ENCODE measurements at places on chromosomes 5 and 9.
A peak's percentile ranks its signal among the peaks of the same experiment; 100 is the strongest.

DNA sequence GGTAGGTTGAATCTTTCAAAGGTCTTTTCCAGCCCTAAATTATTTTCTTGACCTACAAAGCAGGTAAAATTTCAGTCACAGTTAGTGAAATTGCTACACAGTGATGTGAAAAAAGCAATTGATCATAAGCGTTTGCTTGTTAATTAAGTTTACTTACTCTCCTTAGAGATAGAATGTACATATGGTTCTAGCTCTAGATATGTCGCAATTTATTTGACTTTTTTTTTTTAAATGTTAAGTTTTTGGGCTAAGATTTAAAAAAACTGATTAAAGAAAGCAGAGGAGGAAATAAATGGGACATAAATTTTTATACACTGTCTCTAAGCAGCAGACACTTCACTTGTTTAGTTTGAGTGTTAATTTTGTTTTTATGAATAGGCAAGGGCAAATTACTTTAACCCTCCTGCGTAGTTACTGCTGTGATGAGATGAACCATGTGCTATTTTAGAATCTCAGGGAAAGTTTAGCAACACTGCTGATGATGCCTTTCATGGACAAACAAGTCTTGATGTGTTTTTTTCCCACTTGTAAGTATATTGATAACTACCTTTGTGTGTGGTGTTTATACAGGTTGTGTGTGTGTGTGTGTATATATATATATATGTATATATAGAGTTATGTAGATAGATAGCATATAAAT lies 38.3 kb upstream of the FAM120AOS start:
- DNase-seq = no peak

DNA sequence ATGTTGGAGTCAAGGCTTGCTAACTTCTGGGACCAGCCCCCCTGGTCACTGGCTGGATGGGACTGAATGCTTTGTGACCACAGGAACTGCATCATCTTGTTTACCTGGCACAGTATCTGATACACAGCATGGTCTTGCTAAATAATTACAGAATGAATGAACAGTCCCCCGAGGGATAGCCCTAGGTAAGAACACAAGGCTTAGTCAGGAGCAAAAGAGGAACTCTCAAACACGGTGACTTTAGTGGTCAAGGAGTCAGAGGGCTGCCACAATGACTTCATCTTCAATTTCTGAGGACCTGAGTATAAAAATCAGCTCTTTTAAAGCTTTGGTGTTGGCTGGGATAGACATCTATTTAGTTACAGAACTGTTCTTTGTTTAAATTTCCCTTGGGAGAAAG lies 15.1 kb upstream of the CXCL14 start:
- no peak for DNase-seq

DNA sequence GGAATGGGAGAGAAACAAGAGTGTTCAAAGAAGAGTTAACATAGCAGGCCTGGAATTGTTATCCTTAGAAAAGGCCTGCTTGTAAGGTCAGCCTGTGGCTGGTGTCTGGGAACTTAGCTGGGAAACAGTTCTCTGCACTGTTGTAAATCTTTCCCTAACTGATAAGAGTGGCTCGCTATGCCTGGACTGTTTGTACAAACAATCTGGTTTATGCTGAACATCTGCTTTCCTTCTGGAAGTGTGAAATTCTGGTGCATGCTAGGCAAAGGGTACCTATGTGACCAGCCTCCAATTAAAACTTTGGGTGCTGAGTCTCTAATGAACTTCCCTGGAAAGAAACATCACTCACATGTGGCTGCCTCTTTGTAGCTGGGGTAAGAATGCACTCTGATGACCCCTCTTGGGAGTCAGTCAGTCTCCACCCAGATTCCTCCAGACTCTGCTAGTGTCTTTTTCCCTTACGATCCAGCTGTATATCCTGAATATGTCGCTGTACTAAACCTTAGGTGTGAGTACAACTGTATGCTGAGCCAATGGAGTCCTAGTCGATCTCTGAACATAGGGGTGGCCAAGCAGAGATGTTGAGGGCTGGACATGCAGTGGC lies 16.5 kb downstream of the SPARC start:
- peak; percentile 30 for DNase-seq

DNA sequence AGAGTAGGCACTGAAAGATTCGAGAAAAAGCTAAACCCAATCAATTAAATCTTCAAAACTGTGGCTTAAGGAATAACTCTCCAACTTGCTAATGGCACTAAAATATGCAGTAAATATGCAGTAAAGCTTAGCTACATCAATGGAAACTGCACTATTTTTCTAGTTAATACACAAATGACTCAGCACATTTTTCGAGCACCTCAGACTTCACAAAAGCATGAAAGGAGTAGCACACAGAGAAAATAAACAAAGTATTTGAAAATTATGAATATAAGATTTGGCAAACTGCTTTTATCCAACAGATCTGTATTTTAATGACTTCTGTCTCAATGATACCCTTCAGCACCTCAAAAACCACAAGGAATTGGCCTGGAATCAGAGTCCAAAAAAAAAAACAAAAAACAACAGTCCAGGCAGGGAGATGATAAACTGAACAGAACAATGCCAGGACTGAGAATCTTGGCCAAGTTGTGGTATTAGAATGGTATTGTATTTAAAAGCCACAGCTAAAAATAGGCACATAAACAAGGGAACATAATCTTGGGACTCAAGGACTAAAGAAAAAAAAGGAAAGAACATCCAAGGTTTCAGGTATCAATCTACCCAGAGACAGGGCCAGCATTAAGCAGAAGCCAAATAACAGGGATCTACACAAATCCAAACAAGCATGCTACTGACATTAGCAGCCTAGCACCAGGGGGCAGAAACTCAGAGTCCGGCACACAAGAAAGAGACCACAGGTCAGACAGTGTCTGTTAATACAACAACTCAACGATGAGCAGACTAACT lies 21.4 kb downstream of the TMEM245 start:
- no peak for DNase-seq

GRCh38 chr9:31500422-31500821 lies 884.0 kb upstream of the ACO1 start:
- no peak for DNase-seq

DNA sequence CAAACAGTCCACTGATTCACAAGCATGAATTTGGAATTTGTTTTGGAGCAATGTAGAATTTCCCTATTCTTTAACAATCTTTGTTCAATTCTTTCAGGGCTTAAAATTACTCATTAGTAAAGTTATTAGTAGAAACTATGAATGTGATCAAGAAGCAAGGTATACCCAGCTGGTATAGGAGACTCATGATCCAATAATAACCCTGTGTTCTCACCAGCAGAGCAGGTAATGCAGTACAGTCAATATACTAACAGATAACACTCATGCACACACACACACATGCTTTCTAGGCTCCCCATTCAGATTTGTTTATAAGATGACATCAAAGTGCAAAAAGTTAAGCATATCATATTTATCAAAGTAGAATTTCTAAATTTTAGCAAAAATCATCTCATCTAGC lies 445.2 kb downstream of the ELAVL2 start:
- DNase-seq = no peak

GRCh38 chr5:177304392-177305119 lies 957 bp downstream of the PRELID1 start:
- no peak for DNase-seq

GRCh38 chr5:69265931-69266330 lies 31.2 kb downstream of the CDK7 start:
- peak; percentile 20 for DNase-seq

- no peak for DNase-seq
Measured at GRCh38 chr5:39273314-39273954, 54.1 kb upstream of the FYB1 start.

DNA sequence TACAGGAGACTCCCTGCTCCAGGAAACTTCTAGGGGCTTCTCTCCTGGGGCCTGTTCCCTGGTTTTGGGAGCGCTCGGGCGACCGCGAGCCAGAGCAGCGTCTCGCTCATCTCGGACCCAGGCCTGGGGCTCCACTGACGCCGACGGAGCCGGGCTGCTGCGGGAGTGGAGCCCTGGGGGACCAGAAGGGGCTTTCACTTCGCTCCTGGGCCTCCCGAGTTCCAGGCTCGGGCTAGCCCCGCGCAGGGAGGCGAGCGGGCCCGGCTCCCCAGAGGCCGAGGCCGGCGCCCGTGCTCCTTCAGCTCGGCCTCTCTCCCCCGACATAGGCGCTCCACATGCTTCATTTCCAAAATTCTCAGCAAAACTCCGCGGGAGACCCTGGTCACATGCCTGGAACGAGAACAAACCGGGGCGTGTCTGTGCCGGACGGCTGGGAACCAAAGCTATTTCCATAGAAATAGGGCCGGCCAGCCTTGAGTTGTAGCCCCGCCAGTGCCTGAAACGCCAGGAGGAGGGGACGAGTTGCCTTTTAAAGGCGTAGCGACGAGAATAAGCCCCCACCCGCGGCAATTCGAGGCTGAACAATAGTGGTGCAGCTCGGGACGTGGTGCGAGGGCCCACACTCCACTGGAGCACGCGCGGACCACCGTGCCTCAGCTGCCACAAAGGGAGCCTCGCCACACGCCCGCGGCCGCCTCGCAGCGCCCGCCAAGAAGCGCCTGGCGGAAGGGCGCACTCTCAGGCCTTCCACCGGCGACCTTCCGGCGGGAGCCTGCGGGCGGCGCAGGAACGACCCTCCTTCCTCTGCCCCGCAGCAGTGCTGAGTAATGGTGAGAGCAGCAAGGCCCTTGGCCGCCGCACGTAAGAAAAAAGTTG lies 1.1 kb upstream of the G3BP1 start:
- no peak for DNase-seq

DNA sequence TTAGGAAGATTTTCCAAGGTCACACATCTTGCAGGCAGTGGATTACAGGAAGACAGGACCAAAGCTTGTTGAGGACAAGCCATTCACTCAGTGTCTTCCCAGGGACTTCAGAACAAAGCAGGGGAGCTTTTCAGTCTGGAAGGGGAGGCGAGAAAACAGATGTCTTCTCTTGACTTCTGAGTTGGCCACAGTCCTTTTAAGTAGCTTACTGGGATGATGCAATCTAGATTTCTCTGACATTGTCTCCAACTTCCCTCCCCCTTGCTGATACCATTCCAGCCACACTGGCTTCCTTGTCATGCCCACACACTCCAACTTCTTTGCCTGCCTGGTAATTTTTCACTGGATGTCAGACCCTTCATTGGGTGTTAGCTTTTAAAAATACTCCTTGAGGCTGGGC lies 174.2 kb upstream of the TBC1D2 start:
- no peak for DNase-seq

DNA sequence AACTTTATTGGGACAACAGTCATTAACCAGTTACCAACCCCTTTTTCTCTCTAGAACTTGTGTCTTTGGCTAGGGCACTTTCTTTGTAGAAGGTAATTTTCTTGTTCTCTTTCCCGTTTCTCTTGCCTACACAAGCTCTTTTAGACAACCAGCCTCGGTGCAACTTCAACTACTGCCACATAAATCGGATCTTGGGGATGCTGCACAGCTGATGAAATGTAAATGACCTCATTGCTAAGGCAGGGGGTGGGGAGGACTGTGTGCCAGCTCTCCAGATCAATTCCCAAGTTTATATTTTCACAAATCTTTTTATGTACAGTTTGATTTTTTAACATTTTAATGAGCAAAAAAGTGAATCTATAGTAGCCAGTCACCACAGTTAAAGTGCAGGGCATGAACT lies 157.6 kb downstream of the DENND1A start:
- DNase-seq = no peak

GRCh38 chr9:137452006-137452760 lies 7.0 kb downstream of the NSMF start:
- DNase-seq = no peak

DNA sequence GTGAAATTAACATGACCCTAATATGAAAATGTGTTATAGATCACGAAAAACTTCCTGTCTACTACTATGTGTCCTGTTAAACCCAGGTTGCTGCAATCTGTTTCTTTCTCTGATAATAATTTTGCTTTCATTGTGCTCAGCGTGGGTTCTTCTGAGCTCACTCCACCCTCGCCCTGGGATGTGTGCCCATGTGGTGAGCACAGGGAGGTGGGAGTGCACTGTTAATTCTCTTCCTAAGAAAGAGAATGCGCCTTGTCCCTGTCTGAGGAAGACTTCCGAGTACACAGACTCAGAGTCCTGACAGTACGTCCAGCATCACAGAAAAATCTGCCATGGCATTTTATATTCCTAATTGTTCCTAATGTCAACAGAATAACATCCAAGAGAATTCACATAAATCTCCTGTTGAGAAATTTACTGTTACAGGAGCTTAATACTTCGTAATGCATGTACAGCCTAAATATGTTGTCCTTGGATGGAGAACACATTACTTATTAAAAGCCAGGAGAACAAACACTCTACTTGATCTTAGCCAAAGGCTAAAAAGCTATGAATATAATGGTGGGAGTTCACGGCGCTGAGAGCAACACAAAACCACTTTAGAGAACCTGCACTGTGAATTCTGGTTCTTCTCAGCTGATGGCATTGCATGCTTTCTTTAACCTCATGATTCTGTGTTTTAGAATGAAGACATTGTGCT lies 102.6 kb downstream of the PDE4D start:
- DNase-seq = no peak

DNA sequence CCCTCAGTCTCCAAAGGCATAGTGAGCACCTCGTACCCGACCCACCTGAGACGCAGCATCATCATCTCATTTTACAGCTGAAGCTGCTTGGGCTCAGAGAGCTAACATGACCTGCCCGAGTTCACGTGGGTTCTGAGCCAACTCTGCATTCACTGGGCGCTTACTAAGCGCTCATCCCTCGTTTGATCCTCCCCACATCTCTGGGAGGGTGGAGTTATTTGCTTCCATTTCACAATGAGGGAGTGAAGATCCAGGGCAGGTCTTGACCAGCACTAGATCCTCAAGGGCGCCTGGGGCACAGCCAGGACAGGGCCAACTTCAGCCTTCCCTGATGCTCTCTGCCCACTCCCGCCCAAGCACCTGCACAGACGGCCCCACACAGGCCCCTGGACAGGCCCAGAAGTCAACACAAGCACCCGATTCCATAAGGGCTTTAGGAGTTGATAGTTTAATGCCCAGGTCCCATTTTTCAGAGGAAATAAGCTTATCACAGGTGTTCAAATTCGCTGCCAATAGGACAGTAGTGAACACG lies 80.8 kb downstream of the HRH2 start:
- no peak for DNase-seq

DNA sequence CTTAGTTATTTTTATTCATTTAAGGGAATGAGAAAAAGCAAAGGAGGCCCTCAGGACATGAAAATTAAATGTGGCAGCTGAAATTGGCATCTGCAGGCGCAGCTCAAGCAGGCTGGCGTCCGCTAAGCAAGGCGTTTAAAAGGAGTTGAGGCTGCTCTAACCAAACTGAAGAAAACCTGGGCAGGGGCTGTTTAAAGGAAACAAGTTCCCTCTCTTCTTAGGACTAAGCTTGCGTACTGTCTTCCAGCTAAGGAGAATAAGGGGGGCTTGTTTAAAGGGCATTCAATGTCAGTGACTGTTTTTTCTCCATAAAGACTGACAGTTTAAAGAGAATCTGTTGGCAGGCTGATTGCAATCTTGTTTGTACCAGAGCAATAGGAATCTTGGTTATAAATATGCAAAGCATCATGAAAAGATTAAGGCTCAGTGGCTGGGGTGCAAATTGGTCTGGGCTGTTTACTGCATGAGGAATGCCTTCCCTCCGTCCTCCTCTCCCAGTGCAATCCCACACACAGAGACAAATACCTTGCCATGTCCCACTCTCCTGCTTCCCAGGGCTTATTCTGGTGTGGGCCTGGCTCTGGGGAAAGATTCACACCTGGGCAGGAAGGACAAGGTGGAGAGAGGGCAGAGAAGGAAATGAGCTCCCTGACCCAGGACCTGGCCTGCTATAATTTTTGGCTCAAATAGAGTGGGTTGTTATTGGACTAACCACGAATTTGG lies 85.9 kb upstream of the LIFR start:
- DNase-seq = no peak

- no peak for DNase-seq
Measured at GRCh38 chr5:169791251-169791650, 154.2 kb downstream of the DOCK2 start.

Data from HuH-7 (cell line).